Effector memory CD4-positive, alpha-beta T cell (primary cell): ENCODE measurements at places on chromosomes 13 and 19.

GRCh38 chr19:31451686-31452330 is 102.6 kb upstream of the TSHZ3 start:
- no peak for DNase-seq

GRCh38 chr19:8097681-8098567 is 45.4 kb downstream of the CCL25 start:
- DNase-seq: no peak

GRCh38 chr19:42402376-42403116 is 12.4 kb upstream of the CNFN start:
- no peak for DNase-seq

- no peak for DNase-seq
Measured at GRCh38 chr13:35675651-35676050, 199.2 kb upstream of the MAB21L1 start.

DNA sequence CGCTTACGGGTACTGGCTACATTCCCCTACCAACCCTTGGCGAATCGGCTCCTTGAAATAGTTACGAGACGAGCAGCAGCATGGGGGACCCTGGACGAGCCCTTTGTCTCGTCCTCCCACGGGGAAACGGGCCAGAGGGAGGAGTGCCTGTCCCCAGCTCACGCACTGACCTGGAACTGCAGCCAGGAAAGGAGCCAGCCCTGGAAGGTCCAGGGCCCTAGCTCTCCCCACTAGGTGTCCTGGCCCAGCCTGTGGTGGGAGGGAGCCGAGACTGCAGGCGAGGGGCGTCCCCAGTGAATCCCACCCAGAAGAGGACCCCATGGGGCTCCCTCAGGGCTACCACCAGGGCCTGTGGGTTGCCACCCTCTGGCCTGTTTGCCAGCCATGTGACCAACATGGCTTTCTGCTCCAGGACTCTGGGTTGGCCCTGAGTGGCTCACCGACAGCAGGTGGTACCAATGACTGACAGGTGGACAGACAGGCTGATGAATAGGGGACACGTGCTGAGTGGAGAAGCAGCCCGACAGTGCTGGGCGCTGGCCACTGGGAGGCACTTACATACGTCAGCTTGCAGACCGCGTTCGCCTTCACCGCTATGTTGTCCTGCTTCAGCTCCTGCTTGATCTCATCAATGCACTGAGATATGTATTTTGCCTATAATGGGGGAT is 13.2 kb downstream of the AP3D1 start:
- DNase-seq: no peak

GRCh38 chr13:27281420-27281819 is 10.8 kb downstream of the RASL11A start:
- DNase-seq: no peak

- no peak for DNase-seq
Measured at GRCh38 chr13:91767651-91768050, 369.2 kb downstream of the GPC5 start.

GRCh38 chr19:12806242-12807081 is at the start of gene RNASEH2A:
RNASEH2A (plus strand) TSS chr19:12806584; CDS start chr19:12806674, 90 bp downstream.
- peak; percentile 76 for DNase-seq

GRCh38 chr19:48812094-48812929 is 1.5 kb upstream of the BCAT2 start:
- no peak for DNase-seq

DNA sequence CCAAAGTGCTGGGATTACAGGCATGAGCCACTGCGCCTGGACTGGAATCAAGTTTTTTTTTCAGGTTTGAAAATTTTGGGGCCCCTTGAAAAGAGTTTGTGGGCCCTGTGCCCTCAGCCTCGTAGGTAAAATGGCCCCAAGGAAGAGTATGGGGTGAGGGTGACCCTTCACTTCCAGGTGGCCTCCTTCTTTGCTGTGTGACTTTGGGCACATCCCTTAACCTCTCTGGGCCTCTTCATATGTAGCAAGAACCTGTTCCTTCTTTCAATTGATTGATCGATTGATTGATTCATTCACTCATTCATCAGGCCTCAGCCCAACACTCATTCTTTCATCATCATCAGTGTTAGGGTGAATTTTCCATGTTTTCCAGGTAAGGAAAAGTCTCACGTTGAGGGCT is 3.4 kb upstream of the TMEM221 start:
- DNase-seq: no peak

DNA sequence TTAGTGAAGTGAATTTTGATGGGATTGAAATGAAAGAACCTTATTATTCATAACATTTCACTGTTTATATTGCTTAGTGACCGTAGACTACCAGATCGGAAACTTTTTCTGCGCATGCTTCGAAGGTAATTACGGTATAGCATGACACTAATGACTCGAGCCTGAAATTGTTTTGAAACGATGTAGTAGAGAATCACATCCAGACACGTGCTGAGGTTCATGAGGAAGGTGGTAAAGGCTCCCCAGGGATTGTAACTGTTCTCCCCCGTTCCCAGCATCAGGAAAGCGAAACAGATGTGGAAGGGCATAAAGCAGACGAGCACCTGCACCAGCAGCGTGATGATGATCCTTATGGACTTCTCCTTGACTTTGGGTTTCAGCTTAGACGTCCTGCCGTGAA is 3.3 kb downstream of the GPR18 start:
- no peak for DNase-seq

- DNase-seq: no peak
Measured at GRCh38 chr19:46606019-46606418, 4.9 kb downstream of the CALM3 start.
